ENCODE measurements at places on chromosomes 1 and 21. TPM values are rescaled to one million over a fixed set of nuclear protein-coding genes. Genes with fewer than 3 reads are reported as not detected.
A peak's percentile ranks its signal among the peaks of the same experiment; 100 is the strongest.

FAM167B gene
- 5.5 TPM for total RNA-seq

F13B gene
- not detected for total RNA-seq

BCAS2 gene
- total RNA-seq: 31.7 TPM

OR2T33 gene
- not detected for total RNA-seq

ALX3 gene
- not detected for total RNA-seq

CD53 gene
- 15.8 TPM for total RNA-seq

TTC4 gene
- total RNA-seq: 11.0 TPM

LINGO4 gene
- 0.13 TPM for total RNA-seq

KRTAP13-2 gene
- 6.0 TPM for total RNA-seq

NES gene
- 8.1 TPM for total RNA-seq

TSPAN2 gene
- total RNA-seq: 2.1 TPM

OPRD1 gene
- 0.12 TPM for total RNA-seq

HSD3B1 gene
- total RNA-seq: not detected

RIPK4 gene
- total RNA-seq: 10.5 TPM

DNA sequence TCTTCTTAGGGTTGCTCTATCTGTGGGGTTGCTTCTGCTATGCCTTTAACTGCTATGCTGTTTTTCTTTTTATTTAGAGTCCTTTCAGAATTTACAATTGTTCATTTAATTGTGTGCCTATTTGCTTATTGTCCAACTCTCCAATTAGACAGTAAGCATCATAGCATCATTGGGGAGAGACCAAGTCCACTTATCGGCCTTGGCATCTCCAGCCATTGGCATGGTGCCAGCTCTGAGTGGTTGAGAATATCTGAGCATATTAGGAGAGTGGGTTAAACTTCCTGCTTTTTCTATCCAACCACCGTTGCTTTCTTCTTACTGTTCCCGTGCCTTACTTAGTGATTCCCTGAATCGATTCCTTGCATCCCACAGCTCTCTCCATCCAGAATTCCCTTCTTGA, 535.0 kb downstream of the AJAP1 start:
- H3K4me3 ChIP-seq: no peak overlapping the region
- H3K27me3 ChIP-seq: no peaks in the 10 kb centered on the region
- no peak overlapping the region for H3K27ac ChIP-seq
- H3K36me3 ChIP-seq: no peaks in the 10 kb centered on the region
- H3K4me1 ChIP-seq: no peaks in the 10 kb centered on the region

- H3K36me3 ChIP-seq: no peaks in the 10 kb centered on the region
- DNase-seq: no peak
- H3K4me3 ChIP-seq: no peak overlapping the region
- H3K4me1 ChIP-seq: no peaks in the 10 kb centered on the region
- H3K27ac ChIP-seq: no peak overlapping the region
These were observed 222.9 kb upstream of the KCNK2 start for GRCh38 chr1:214859647-214860046.

DNA sequence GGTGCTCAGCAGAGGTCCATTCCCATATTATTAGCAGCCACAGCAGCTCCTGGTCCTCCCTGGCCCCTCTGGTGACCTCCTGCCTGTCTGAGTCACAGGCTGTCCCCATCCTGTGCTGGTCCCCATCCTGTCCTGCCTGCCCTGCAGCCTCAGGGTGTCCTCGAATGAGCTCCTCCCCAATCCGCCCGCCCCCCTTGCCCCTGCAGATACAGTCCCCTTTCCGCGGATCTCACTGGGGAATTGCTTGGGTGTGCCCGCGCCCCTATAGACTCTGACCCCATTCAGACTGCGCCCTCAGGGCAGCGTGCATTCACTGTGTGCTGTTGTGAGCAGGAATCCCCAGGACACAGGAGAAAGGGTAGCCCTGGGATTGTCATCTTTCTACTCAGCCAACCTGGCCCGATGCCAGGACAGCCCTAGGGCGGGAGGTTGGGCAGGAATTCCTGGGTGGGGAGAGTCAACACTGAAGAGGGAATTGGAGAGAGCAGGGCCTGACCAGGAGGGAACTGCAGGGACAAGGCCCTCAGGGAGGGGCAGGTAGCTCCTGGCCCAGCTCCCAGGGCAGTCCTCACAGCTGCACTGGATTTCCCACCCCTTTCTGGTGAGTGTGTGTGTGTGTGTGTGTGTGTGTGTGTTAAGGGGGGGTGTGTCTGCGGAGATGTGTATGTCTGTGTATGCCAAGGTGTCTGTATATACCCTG, 1.1 kb upstream of the GUCA2A start:
- no peaks in the 10 kb centered on the region for H3K36me3 ChIP-seq
- peaks cover under 1% of the 10 kb centered on the region for H3K4me1 ChIP-seq
- no peak overlapping the region for H3K4me3 ChIP-seq
- DNase-seq: peak; percentile 96
- no peaks in the 10 kb centered on the region for H3K27me3 ChIP-seq

- peaks cover 7% of the 10 kb centered on the region for H3K36me3 ChIP-seq
- DNase-seq: peak; percentile 33
- H3K4me1 ChIP-seq: no peaks in the 10 kb centered on the region
- no peak overlapping the region for H3K27ac ChIP-seq
- no peak overlapping the region for H3K4me3 ChIP-seq
- no peaks in the 10 kb centered on the region for H3K27me3 ChIP-seq
These were observed 21.3 kb downstream of the GPSM2 start for GRCh38 chr1:108897865-108898720.

DNA sequence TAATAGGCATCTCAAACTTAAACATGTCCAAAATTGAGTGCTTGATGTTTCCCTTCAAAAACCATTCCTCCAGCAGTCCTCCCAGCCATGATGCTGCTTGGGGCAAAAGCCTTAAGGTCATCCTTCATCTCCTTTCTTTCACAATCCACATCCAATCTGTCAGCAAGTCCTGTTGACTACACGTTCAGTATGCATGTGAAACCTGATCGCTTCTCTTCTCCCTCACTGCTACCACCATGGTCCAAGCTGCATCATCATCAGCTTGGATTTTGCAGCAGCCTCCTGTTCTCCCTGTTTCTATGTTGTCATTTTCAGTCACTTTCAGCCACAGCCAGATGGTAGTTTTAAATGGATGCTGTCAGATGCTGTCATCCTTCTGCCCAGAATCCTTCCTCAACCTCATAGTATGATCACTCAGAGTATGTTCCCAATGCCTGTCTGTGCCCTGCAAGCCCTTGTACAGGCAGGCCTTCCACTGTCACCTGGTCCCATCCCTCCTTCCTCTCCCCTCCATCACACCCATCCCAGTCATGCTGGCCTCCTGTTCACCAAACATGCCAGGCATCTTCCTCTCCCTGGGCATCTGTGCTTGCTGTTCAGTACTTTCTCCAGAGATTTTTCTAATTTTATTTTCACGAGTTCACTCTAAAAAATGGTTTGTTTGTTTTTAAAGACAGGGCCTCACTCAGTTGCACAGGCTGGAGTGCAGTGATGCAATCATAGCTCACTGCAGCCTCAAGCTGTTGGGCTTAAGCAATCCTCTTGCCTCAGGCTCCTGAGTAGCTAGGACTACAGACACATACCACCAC, 66.0 kb downstream of the SYDE2 start:
- H3K36me3 ChIP-seq: no peaks in the 10 kb centered on the region
- no peaks in the 10 kb centered on the region for H3K27me3 ChIP-seq
- H3K27ac ChIP-seq: peak overlapping the region; percentile 29
- H3K4me3 ChIP-seq: no peak overlapping the region
- peak; percentile 29 for DNase-seq

DNA sequence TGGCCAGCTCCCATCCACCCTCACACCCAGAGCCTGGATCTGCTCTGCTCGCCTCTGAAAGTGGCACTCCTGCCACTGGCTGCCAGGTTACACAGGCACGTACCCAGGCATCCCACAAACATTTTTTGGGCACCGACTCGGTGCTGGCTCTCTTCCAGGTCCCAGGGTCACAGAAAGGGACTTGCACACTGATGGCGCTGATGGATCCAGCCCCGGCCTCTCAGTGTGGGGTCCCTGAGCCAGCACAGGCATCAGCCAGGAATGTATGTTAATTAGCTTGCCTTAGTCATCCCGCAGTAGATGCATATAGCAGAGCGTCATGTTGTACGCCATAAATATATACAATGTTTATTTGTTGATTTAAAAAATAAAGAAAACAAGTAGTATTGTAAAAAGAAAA, 537.2 kb downstream of the NPHP4 start:
- H3K4me3 ChIP-seq: no peak overlapping the region
- H3K4me1 ChIP-seq: no peaks in the 10 kb centered on the region
- peaks cover 4% of the 10 kb centered on the region for H3K27me3 ChIP-seq
- no peak overlapping the region for H3K27ac ChIP-seq
- no peaks in the 10 kb centered on the region for H3K36me3 ChIP-seq
- DNase-seq: no peak

GRCh38 chr1:225937048-225937968, 3.7 kb downstream of the LEFTY2 start:
- H3K27me3 ChIP-seq: no peaks in the 10 kb centered on the region
- DNase-seq: no peak
- no peaks in the 10 kb centered on the region for H3K4me1 ChIP-seq

GRCh38 chr1:203289281-203289981, 15.9 kb upstream of the BTG2 start:
- H3K4me3 ChIP-seq: no peak overlapping the region
- H3K27me3 ChIP-seq: no peaks in the 10 kb centered on the region
- DNase-seq: peak; percentile 66
- peak overlapping the region; percentile 98 for H3K27ac ChIP-seq
- H3K4me1 ChIP-seq: peaks cover 49% of the 10 kb centered on the region

GRCh38 chr1:119276558-119276957, 92.0 kb upstream of the HAO2 start:
- DNase-seq: no peak
- no peaks in the 10 kb centered on the region for H3K27me3 ChIP-seq
- H3K4me3 ChIP-seq: no peak overlapping the region
- H3K36me3 ChIP-seq: no peaks in the 10 kb centered on the region
- no peaks in the 10 kb centered on the region for H3K4me1 ChIP-seq

GRCh38 chr1:169363046-169363730, 4.4 kb downstream of the NME7 start:
- no peak for DNase-seq
- H3K27ac ChIP-seq: no peak overlapping the region
- no peaks in the 10 kb centered on the region for H3K27me3 ChIP-seq

DNA sequence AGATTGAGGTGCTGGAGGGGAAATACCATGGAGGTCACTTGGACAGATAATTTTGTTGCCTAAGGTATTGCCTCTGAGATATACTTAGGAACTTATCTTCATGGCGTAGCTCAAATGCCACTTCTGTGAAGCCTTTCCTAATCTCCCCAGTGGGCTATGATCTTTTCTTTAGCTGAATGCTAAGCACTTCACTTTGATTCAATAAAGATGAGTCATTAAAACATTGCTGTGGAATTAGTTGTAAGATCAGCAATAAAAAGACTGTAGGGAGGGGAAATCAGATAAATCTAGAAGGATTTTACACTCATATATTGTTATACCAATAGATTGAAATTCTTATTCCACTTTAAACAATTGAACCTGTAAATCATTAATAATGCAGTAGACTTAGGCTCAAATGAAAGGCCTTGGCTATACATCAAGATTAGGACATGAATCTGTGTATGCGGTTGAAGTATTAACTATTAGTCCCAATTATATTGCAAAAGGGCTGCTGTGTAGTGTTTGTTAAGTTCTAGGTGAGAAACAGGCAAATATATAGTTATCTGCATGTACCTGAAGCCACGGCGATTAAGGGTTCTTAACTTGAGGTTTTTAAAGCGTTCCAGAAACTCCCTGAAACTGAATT, 19.2 kb upstream of the MAGOH start:
- H3K4me3 ChIP-seq: no peak overlapping the region
- H3K27ac ChIP-seq: no peak overlapping the region
- H3K36me3 ChIP-seq: no peaks in the 10 kb centered on the region
- no peaks in the 10 kb centered on the region for H3K4me1 ChIP-seq
- no peaks in the 10 kb centered on the region for H3K27me3 ChIP-seq

GRCh38 chr21:24636696-24637095, 970.6 kb downstream of the MRPL39 start:
- DNase-seq: no peak
- H3K4me1 ChIP-seq: no peaks in the 10 kb centered on the region
- H3K4me3 ChIP-seq: no peak overlapping the region
- H3K36me3 ChIP-seq: no peaks in the 10 kb centered on the region
- no peak overlapping the region for H3K27ac ChIP-seq

- DNase-seq: no peak
- no peak overlapping the region for H3K27ac ChIP-seq
- no peaks in the 10 kb centered on the region for H3K36me3 ChIP-seq
- H3K4me1 ChIP-seq: no peaks in the 10 kb centered on the region
- H3K27me3 ChIP-seq: no peaks in the 10 kb centered on the region
These were observed 273.4 kb upstream of the CACYBP start for GRCh38 chr1:174726167-174726879.

- DNase-seq: no peak
- no peak overlapping the region for H3K4me3 ChIP-seq
- H3K36me3 ChIP-seq: no peaks in the 10 kb centered on the region
- H3K27me3 ChIP-seq: no peaks in the 10 kb centered on the region
These were observed 649.7 kb upstream of the NEGR1 start for GRCh38 chr1:72932025-72932424.

GRCh38 chr1:7579831-7580804, 191.0 kb upstream of the VAMP3 start:
- DNase-seq: no peak
- no peaks in the 10 kb centered on the region for H3K27me3 ChIP-seq
- no peak overlapping the region for H3K27ac ChIP-seq
- no peaks in the 10 kb centered on the region for H3K36me3 ChIP-seq
